ENCODE measurements at places on chromosomes 6 and 20.
A peak's percentile ranks its signal among the peaks of the same experiment; 100 is the strongest.

- DNase-seq, result no peak
These were observed 849.5 kb downstream of the MAFB start for GRCh38 chr20:39839399-39840119.

- peak; percentile 39 for DNase-seq
These were observed 22.5 kb upstream of the C6orf58 start for GRCh38 chr6:127554435-127555006.

GRCh38 chr6:85435851-85436250 is 14.0 kb upstream of the NT5E start:
- DNase-seq, result no peak

GRCh38 chr6:1703091-1703855 is 93.6 kb downstream of the FOXC1 start:
- no peak for DNase-seq

- no peak for DNase-seq
These were observed 12.8 kb upstream of the PLEKHG1 start for GRCh38 chr6:150586850-150587359.

GRCh38 chr20:41222703-41223102 is 85.4 kb downstream of the PLCG1 start:
- no peak for DNase-seq

GRCh38 chr20:14538433-14538832 is 201.0 kb upstream of the FLRT3 start:
- no peak for DNase-seq

DNA sequence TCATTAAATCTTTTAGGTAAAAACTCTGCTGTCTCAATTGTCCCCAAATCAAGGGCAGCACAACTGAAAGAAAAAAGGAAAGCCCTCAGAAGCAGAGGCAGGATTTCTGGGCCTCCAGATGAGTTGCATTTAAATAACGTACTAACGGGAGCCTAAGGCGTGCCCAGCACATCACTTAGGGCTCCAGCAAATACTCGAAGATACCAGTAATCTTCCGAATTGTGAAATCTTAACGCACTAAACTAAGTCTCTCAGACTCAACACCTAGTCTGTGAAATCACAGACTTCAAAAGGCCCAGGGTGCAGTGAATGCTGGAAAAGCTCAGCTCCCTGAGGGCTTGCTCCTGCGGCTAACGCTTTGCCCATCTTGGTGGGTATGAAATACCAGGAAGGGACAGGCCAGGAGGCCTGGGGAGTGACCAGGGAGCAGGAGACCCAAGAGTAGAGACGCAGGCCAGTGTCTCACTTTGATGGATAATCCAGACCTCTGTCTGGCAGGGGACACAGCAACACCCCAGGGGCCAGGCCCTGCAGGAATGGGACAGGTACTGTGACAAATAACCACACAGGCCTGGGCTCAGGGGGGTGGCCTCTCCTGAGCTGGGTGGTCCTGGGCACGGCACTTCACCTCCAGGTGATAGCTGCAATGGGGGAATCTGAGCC is 36.4 kb downstream of the RRBP1 start:
- no peak for DNase-seq
